ENCODE measurements at places on chromosomes 13 and 19.

DNA sequence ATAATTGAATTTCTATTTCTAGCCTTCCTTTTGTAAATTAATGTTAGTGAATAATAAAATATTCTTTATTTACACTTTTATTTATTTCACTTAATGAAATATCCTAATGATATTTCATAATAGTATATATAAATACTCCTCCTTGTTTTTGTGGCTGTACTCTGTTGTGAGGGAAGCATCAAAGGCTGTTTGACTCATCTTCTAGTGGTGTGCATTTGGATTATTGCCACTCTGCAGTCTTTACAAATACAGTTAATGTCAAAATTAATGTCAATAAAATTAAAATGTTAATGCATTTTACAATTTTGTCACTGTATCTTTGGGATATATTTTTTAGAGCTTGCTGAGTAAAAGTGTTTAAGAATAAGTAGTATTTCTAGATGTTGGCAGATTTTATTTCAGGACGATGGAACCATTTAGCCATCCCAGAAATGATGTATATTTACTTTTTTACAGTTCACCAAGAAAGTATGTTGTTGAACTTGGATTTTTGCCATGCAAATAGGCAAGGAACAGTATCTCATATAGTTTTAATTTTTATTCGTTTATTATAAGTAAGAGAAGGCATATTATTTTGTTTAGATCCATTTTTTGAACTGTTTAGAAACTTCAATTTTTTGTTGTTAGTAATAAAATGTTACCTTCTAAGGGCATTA, 281.2 kb upstream of the SLITRK6 start:
- no peak for DNase-seq

DNA sequence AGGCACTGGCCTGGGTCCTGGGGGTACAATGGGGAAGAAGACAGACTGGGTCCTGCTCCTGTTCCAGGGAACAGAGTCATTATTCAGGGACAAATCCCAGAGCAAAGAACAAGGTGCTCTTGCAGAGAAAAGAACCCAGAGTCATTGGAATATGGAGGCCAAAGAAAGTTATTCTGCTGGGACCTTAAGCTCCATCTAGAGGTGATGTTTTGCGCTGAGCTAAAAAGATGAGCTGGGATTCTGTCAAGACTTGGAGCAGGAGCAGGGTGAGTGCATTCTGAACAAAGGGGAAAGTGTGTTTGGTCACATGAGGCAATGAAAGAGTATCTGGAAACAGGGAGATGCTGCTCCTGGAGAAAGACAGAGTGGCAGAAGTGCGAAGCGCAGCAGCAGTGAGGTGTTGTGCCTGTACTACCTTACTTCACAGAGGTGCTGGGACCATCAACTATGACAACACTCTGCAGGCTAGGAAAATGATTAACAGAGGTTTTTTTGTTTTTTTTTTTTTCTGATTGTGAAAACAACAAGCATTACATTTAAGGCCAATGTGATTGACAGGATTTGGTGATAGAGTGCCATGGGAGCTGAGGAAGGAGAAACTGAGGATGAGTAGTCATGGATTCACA, 95.3 kb upstream of the TNFSF11 start:
- DNase-seq, result no peak

GRCh38 chr13:23949736-23950135, 52.4 kb upstream of the C1QTNF9B start:
- no peak for DNase-seq

- DNase-seq, result no peak
These were observed 15.2 kb downstream of the CCNA1 start for GRCh38 chr13:36447501-36447900.
